Stimulated activated CD8-positive, alpha-beta memory T cell treated with anti-CD3 and anti-CD28 coated beads, Interleukin-2, amount 100 ng/mL, for 1 hour (primary cell): ENCODE measurements at places on chromosomes 7 and 10.

DNA sequence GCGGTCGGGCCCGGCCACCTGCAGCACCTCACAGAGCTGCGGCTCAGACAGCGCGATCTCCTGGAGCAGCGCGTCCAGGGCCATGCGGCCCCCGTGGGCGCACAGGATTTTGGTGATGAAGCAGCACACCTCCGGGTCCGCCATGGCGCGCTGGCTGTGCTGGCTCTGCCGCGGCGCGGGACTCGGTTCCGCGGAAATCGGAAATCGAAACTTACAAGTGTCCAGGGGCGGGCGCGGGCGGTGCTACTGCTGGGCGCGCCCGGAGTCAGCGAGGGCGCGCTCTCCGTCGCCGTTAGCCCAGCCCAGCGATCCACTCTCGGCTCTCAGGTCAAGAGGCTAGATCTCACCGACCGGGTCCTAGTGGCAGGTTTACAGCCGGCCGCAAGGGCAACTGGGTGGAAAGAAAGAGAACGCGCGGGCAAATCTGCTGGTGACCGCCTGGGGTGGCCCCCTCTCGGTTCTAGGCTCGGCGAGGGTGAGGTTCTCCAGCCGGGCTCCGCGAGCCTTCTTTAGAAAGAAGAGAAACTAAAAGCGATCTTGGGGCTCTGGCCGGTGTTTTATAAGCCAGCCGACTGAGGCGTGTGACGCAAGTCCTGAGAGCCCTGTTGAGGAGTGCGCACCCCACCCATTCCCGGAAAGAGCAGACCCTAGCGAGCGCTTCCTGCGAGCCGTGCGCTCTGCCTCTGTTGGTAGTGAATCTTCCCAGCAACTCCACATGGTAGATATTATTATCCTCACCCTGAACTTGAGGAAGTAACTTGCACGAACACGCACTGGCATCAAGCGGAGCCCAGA, at the start of gene ZC3HAV1:
Gene ZC3HAV1, minus strand, starts transcription at position 533 of the 795 bp plus-strand sequence. Its CDS starts 389 bp downstream, at position 144.
- peak; percentile 82 for DNase-seq

- no peak for DNase-seq
Observed at GRCh38 chr10:523925-524324, 165.5 kb downstream of the DIP2C start.

DNA sequence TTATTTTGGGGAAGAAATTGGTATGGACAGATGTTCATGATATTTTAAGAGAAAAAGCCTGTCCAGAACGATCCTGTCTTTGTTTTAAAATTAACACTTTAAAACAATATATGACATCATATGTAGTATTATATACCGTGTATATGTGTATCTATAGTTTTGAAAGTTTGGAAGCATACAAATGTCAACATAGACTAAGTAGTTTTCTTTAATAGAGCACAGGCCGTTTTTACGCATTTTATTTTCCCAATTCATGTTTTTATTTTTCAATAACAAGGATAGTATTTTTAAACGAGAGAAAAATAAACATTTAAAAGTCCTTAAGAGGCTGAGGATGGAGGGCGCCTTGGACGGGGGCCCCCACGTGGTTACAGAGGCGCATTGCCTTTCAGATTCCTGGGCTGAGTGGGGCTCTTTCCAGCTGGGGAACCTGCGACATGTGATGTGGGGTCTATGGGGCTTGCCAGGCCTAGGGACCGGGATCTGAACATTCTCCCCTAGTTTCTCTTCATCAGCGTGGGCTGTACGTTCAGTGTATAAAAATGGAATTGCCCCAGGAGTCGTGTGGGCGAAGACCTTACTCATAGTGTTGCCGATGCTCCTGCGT, 127.8 kb upstream of the ZNF746 start:
- DNase-seq, result peak; percentile 26

DNA sequence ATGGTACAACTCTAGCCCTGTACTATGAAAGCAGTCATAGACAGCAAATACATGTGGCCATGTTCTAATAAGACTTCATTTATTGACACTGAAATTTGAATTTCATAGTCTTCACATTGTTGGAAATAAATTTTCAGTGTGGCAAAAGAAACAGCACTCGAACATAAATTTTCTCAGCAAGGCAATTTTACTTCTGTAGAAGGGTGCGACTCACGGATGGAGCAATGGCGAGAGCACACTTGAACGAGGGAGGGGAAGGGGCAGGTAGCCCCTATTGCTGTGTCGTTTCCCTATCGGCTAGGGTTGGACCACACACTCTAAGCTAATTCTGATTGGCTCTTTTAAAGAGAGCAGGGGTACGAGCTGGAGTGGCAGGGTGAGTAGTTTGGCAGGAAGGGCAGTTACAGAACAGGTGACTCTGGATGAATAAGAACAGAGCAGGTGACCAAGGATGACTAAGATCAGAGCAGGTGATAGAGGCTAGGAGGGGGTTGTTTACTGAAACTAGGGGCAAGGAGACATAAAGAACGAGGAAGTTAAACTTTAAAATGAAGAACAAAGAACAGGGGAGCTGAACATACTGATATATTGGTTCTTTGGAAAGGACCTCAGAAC, 52.0 kb downstream of the LRRC4 start:
- no peak for DNase-seq

DNA sequence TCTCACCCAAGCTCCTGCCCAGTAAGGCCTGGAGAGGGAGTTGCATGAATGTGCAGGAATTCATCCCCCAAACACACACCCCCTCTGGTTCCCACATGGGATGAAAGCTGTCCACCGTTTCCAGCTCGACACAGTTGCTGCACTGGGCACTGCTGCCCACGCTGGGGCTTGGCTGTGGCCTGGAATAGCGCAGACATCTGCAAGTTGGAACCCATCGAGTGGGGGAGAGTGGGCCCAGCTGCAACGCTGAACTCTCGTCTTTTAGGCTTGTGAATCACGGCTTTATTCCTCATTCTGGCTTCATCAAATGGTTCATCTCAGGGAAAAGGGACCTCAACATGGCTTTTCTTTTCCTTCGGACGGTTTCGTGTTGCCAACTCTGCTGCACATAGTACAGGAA, 264.7 kb downstream of the DNAJB6 start:
- no peak for DNase-seq

- DNase-seq, result no peak
Observed at GRCh38 chr7:65974876-65975275, 7.1 kb downstream of the GUSB start.
